Activated T-cell treated with anti-CD3 and anti-CD28 coated beads for 48 hours (primary cell): ENCODE measurements at places on chromosomes 12 and 14.

GRCh38 chr14:75204116-75204515 is 27.7 kb upstream of the TMED10 start:
- DNase-seq, result no peak

GRCh38 chr12:128830505-128830893 is 6.7 kb upstream of the SLC15A4 start:
- no peak for DNase-seq

DNA sequence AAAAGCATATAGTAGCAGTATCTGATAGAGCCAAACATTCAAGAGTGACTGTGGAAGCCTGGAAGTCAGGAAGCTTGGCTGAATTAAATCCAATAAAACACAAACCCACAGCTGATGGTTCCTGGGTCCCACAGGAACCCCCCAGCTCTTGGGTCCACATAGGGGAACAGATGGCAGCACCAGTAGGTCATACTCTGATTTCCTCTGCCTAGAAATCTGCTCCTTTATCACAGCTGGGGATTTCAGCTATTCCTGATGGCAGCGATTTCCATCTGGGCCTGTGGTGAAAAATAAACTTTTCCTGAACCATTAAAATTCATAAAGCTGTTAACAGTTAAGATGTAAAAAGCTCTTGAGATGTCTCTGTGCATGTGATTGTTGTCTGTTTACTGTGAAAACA is 202.0 kb upstream of the FRMD6 start:
- no peak for DNase-seq

DNA sequence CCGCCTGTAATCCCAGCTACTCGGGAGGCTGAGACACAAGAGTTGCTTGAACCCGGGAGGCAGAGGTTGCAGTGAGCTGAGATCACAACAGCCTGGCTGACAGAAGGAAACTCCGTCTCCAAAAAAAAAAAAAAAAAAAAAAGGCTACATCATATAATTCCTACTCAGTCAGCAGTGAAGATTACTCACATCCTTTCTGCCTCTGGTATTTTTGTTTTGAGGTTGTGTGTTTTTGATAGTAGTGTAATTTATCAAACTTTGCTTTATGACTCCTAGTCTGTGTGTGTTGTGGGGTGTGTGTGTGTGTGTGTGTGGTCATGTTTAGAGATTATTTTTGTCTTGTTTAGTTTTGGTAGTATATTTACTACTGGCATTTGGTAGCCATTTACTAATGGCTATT is 29.8 kb upstream of the DLGAP5 start:
- DNase-seq, result no peak

GRCh38 chr14:32397861-32398640 is 69.0 kb downstream of the AKAP6 start:
- DNase-seq, result no peak

DNA sequence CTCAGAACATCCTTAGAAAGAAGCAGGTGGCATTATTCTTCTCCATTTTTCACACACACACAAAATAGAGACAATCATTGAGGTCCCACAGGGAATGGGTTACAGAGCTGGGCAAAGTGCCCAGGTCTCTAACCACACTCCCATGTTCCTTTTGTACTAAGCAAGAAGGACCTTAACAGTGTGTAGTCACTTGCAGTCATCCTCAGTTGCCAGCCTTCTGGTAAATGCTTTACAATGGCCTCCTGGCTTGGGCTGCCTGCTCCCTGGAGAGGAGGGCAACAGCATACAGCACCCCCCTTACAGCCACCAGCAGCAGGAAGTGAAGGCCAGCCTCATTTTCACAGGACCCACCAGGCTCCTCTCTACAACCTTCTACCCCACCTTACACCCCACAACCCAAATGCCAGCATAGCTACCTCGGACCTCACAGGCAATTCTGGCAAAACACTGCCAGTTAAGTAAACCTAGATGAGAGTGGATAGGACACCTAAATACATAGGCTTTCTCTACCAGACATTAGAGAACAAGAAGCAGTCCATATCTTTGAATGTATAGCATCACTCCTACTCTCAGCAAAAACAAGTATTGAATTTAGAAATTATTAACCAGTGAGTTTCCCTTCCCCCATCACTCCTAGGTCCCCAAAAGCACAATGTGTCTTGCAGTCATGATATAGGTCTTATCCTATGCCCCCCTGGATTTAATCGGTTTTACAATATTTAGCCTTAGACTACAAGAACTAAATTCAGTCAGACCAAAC is 88.1 kb downstream of the PPP2R5E start:
- no peak for DNase-seq

DNA sequence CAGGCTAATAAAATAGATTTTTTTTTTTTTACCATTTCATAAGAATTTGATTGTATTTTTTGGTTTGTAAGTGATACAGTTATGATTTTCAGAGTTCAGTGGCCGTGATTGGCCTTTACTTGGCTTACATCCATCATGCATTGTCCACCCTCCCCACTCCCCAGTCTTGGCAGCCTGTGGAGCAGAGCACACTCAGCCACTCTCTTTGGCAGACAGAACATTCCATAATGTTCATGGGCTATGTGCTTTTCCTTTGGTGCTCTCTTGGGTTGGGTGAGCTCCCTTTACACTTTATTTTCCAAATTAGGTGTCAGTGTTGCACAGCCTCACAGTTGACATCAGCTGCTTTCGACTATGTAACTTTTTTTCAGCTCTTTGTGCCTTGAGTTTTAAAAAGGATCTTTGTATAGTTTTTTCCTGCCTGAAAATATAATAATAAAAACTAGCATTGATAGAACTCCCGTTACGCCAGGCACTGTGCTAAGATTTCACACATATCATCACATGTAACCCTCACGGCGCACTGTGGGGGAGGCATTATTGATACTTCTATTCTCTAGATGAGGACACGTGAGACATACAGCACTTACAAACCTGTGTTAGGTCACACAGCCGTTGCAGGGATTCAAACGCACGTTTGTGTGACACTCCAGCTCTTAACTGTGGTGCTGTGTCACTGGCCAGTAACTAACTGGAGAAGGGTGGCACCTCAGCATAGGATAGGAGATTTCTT is 21.5 kb downstream of the SUDS3 start:
- no peak for DNase-seq

GRCh38 chr12:56688846-56689109 is 694 bp upstream of the PTGES3 start:
- no peak for DNase-seq

DNA sequence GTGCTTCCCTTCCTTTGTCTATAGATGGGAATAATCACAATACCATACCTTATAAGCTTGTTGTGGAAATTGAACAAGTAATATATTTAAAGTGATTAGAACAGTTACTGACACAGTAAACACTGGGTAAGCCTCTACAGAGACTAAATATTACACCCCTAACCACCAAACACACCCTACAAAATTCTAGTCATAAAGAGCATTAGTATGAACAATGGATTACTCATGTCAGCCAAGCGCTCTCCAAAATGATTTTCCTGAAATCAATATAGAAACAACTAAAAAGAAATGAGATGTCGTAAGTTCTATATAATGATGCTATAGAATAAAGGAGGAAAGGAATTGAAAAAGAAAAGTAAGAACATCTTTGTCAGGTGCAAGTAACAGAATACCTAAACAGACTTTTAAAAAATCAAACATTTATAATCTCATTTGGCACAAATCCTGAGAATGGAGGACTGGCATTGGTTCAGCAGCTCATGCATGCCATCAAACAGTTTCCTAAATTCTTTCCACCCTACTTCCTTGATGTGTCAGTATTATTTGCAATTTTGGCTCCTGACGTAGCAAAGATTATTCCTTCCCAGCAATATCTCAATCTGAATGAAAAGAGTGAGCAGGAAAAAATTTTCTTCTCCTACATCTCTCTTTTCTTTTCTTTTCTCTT is 118.0 kb downstream of the SINHCAF start:
- no peak for DNase-seq

GRCh38 chr14:50117456-50117855 is 1.1 kb upstream of the VCPKMT start:
- DNase-seq, result no peak

DNA sequence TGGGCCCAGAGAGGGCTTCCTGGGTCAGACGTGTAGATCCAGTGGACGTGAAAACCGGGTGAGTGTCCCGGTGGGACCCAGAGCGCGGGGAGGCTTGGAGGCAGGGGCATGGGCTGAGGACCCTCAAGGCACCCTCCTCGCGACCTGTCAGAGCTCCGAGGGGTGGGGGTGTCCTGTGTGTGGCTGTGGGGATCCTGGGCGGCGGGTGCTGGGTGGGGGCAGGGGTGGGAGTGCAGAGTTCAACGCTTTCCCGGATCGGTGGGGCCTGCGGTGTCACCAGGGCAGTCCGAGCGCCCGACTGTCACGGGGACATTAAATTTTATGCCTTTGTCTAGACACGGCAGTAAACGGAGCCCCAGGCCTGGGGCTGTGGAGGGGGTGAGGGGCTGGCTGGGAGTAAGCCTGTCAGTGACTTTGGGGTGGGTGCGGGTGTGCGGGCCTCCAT is 1.0 kb downstream of the TMEM121 start:
- no peak for DNase-seq
